ENCODE measurements at places on chromosomes 16 and 17.

GRCh38 chr17:69078864-69079263, 18.1 kb upstream of the ABCA9 start:
- H3K4me1 ChIP-seq: no peaks in the 10 kb centered on the region
- no peak for DNase-seq
- no peak overlapping the region for H3K4me3 ChIP-seq
- H3K36me3 ChIP-seq: no peaks in the 10 kb centered on the region
- no peak overlapping the region for H3K27ac ChIP-seq
- no peaks in the 10 kb centered on the region for H3K27me3 ChIP-seq

- peaks cover 6% of the 10 kb centered on the region for H3K36me3 ChIP-seq
- H3K27ac ChIP-seq: no peak overlapping the region
- H3K4me3 ChIP-seq: no peak overlapping the region
- DNase-seq: no peak
- H3K4me1 ChIP-seq: peaks cover 15% of the 10 kb centered on the region
Observed at GRCh38 chr17:75849724-75850123, 5.4 kb downstream of the WBP2 start.

- peaks cover 27% of the 10 kb centered on the region for H3K4me1 ChIP-seq
- H3K36me3 ChIP-seq: peaks cover 11% of the 10 kb centered on the region
- H3K4me3 ChIP-seq: no peak overlapping the region
- no peak for DNase-seq
Observed at GRCh38 chr17:8149419-8150193, 2.6 kb downstream of the PER1 start.

DNA sequence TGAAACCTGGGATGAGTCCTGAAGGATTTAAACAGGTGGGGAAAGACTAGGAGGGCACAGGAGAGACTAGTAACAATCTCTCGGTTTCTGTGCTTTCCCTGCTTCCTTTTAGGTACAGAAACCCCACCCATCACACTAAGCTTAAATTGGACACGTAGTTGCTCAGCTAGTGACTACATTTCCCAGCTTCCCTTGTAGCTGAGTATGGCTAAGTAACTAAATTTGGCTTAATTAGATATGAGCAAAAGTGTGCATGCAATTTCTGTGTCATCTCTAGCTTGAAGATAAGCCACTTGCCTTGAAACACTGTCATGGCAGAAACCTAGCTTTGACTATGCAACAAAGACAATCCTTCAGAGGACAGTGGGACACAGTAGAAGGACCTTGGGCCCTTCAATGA, 36.5 kb downstream of the CACNG1 start:
- no peak for DNase-seq
- H3K36me3 ChIP-seq: peaks cover 15% of the 10 kb centered on the region
- peaks cover 19% of the 10 kb centered on the region for H3K4me1 ChIP-seq
- no peak overlapping the region for H3K27ac ChIP-seq

DNA sequence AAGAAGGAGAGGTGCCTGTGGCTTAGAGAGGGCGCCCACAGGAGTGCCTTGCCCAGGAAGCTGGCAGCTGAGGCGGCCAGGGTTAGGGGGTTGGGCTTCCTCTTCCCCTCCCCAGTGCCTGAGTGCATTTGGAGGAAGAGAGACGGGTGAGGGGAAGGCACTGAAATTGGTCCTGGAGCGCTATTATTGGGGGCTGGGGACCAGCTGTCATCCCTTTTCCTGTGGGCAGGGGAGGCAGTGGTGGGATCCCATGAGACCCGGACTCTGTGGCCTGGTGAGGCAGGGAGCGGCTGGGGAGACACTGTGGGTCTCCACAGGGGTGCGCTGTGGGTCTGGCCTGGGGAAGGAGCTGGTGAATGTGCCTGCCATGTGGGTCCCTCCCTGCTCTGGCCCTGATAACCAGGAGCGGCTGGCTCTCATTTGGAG, 259.7 kb downstream of the SEC14L1 start:
- H3K4me1 ChIP-seq: peaks cover 73% of the 10 kb centered on the region
- peak overlapping the region; percentile 84 for H3K4me3 ChIP-seq
- H3K27me3 ChIP-seq: no peaks in the 10 kb centered on the region
- DNase-seq: peak; percentile 83

GRCh38 chr16:66599726-66600125, 4.8 kb upstream of the CMTM3 start:
- peak overlapping the region; percentile 7 for H3K4me3 ChIP-seq
- H3K27ac ChIP-seq: peak overlapping the region; percentile 79
- H3K36me3 ChIP-seq: peaks cover 12% of the 10 kb centered on the region
- DNase-seq: no peak
- H3K4me1 ChIP-seq: peaks cover 46% of the 10 kb centered on the region
- H3K27me3 ChIP-seq: no peaks in the 10 kb centered on the region

DNA sequence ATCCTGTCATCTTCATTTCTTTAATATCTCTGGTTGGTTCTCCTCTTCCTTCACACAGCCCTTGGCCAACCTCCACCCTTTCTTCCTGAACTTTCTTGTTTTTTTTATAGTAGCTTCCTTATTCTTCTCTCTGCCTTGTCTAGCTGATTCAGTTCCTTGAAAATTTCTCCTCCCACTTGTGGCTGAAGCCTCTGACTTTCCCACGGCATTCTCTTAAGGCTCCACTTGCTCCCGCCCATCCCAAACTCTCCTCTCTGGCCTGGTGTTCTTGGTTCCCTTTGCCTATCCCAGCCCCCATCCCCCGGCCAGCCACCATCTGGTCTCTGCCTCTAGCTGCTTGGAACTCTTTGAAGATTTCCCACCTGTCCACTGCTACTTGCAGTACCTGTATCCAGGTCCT, 29.1 kb downstream of the NLRP1 start:
- H3K4me3 ChIP-seq: no peak overlapping the region
- H3K36me3 ChIP-seq: peaks cover 54% of the 10 kb centered on the region
- DNase-seq: no peak
- H3K4me1 ChIP-seq: peaks cover 7% of the 10 kb centered on the region
- H3K27me3 ChIP-seq: no peaks in the 10 kb centered on the region
- H3K27ac ChIP-seq: peak overlapping the region; percentile 50

GRCh38 chr16:49947907-49948678, 76.9 kb upstream of the CNEP1R1 start:
- H3K27me3 ChIP-seq: peaks cover 2% of the 10 kb centered on the region
- DNase-seq: no peak
- no peaks in the 10 kb centered on the region for H3K36me3 ChIP-seq
- H3K4me1 ChIP-seq: no peaks in the 10 kb centered on the region
- H3K27ac ChIP-seq: no peak overlapping the region
- no peak overlapping the region for H3K4me3 ChIP-seq

DNA sequence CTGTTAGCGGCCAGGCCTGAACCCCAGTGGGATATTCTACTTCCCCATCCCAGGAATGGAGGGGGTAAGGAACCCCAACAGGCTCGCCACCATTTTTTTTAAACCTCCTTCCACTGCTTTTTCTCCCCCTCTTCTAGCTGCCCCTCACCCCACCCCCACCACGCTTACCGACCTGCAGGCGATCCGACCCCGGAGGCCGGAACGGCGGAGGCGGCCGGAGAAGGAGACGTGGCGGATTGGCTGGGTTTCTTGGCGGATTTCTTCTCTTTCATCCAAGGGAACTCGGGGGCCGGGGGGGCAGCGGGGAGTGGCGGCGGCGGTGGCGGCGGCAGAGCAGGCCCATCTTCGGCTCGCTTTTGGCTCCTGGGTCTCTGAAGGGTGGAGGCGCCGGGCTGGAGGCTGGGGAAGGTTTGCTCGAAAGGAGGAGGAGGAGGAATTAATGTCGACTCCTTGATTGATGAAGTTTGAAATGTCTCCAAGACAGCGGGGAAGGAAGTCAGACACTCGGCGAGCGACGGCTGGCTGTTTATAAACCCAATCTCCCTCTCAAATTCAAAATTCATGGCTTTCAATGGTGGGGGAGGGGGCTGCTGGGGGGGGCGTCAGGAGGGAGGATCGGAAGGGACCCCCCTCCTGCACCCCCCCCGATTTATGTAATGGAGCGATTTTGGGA, 424 bp downstream of the HOXB2 start:
- peak; percentile 63 for DNase-seq
- peak overlapping the region; percentile 96 for H3K4me3 ChIP-seq
- H3K4me1 ChIP-seq: peaks cover 51% of the 10 kb centered on the region

All from activated naive CD8-positive, alpha-beta T cell treated with anti-CD3 and anti-CD28 coated beads, Interleukin-2, amount 10 ng/mL, durations not matched to agents 7 days and 5 days (primary cell).